CD4-positive, alpha-beta T cell treated with Interleukin-2 at 100 ng/mL for 4 hours (primary cell): ENCODE measurements at places on chromosomes 6 and 20.

DNA sequence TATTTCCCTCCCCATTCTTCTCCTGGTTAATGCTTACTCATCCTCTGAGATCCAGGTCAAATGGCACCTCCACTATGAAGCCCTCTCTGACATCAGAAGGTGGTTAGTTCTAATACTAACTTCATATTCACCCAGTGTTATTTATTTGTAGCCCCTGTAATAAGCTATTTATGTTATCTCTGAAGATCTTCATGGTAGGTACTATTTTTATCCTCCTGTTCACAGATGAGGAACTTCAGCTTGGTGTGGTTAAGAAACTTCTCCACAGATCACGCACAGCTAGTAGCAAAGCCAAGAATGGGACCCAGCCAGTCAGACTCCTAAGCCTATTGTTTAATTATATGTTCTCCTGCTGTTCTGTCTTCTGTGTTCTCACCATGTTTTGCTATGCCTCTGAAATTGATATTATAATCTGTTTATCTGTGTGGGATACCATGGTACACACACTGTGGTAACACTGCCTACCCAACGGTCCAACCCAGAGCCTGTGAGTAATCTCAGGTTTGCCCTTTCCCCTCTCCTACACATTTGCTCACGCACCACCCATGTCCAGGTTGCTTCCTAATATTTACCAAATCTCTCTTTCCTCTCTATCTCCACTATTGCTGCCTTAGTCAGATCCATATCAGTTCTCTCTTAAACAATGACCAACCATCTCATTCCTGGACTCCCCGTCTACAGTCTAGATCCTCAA is 98.4 kb downstream of the IPCEF1 start:
- no peak for DNase-seq

GRCh38 chr6:35219683-35220326 is 6.0 kb downstream of the SCUBE3 start:
- DNase-seq, result no peak

DNA sequence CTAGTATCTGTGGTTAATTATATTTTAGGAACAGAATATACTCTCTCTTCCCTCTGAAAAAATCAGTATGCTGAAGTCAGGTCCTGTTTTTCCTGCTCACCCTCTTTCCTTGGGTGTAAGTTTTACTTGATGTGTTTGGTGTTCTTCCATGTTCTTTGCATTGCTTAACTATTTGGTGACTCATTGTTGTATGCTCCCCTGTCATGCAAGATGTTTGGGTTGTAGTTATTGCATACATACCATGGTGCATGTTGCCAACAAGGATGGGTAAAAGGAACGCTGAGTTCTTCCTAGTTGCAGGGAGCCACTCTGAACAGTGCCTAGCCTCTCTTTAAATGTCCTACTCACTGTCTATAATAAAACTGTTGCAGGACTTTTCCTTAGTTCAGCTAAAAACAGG is 207.9 kb upstream of the LAMP5 start:
- no peak for DNase-seq

- DNase-seq, result no peak
These were observed 38.9 kb upstream of the NKAIN2 start for GRCh38 chr6:123764722-123765121.

DNA sequence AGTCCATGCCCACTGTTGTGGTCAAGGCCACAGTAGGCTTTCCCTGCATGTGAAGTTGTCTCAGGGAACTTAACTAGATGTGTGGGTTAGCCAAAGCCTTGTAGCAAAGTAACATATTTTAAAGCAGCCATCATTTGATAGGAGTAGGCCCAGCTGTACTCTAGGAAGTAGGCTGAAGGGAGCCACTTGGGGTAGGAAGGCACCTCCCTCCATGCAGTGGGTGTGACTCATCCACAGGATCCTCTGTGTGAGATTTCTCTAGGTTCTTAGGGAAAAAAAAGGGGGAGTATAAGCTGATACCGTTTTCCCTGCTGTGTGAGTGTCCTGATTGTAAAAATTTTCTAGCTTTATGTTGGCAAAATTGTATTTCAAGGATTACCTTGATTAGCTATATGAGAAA is 44.7 kb downstream of the VAPB start:
- no peak for DNase-seq

GRCh38 chr20:50460608-50461267 is 49.4 kb upstream of the PTPN1 start:
- DNase-seq, result peak; percentile 80

GRCh38 chr6:95280686-95281273 is 296.6 kb upstream of the MANEA start:
- no peak for DNase-seq

- DNase-seq, result no peak
These were observed 117.5 kb downstream of the PLCB4 start for GRCh38 chr20:9186396-9186795.

GRCh38 chr20:973785-974194 is 28.3 kb downstream of the RSPO4 start:
- DNase-seq, result peak; percentile 25

GRCh38 chr20:45629496-45630100 is at the start of gene WFDC10A:
Gene WFDC10A, plus strand, starts transcription at chr20:45629739. Its CDS starts 75 bp downstream, at chr20:45629814.
- DNase-seq, result peak; percentile 13

GRCh38 chr20:62628691-62629090 is 13.6 kb upstream of the SLCO4A1 start:
- DNase-seq, result no peak

- no peak for DNase-seq
These were observed 3.6 kb upstream of the HAO1 start for GRCh38 chr20:7943891-7944290.

- peak; percentile 34 for DNase-seq
These were observed 82.9 kb upstream of the MLN start for GRCh38 chr6:33886673-33887144.

DNA sequence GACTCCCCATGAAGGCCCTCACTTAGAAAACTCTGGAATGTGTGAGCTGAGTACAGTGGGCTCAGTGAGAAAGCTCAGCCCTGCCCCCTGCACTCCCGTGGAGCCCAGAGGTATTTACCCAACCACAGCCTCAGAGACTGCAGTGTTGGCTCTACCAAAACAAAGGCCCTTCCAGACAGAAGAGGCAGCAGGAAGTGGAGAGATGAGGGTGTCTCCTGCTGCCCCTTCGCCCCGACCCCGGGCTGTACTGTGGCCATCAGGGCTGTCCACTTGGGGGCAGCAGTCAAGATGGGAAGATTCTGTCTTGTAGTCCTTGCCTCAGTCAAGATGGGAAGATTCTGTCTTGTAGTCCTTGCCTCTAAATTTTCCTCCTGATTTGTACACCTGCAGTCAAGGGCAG is 341.3 kb downstream of the TAF4 start:
- DNase-seq, result no peak

- DNase-seq, result no peak
These were observed 195.4 kb downstream of the TFAP2A start for GRCh38 chr6:10219510-10219909.

- DNase-seq, result no peak
These were observed 628 bp upstream of the ERGIC3 start for GRCh38 chr20:35541118-35541782.

DNA sequence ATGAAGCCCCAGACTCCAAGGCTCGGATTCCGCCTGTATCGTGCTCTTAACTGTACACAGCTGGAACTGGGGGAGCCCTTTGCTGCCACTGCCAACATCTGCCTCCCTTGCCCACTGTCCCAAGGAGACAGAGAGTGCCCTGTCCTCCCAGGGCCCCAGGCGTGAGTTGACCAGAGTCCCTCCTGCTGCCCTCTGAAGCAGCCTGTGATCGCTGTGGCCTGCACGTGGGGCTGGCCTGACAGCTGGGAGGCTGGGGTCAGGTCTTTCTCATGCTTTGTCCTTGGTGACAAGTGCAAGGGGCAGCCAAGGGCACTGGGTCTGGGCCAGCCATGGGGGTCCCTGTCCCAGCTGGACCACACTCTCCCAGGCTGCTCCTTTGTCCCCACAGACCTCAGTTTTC is 44.3 kb downstream of the KIAA1755 start:
- no peak for DNase-seq

DNA sequence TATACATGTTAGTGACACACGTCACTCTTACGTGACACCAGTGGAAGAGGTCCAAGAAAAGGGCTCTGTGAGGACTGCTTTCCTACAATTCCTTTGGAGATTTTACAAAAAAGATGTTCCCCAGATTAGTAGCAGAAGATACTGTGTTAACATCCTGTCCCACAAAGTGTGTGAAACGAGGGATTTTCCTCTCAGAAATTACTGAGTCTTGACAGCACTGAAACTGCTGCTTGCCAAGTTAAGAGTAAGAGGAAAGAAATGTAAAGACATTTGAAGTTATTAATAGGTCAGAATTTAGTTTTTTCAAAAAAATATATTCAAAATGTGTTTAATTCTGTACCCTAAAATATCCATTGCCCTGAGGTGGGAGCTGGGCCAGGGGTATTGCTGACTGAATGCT is 58.8 kb upstream of the MAP7 start:
- no peak for DNase-seq

GRCh38 chr6:155115893-155116570 is 120.9 kb downstream of the TIAM2 start:
- DNase-seq, result no peak

- DNase-seq, result no peak
These were observed 116.6 kb upstream of the TRAF3IP2 start for GRCh38 chr6:111722179-111722731.

DNA sequence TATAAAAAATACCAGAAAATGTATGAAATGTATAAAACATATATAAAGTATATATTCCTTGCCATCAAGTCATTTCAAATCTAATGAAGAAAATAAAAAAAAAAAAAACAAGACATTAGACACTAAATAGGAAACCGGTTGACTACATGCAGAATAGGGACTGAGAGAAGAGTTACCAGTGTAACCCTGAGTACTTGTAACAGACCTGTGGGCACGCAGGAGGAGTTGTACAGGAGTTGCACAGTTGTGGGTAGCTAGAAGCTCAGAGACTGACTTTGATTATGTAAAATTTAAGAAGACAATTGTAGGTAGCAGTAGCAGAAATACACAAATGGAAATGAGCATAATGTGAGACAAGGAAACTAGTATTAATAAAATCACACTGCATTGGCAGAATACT is 112.4 kb upstream of the DST start:
- DNase-seq, result no peak

GRCh38 chr20:8018958-8019245 is 659 bp downstream of the TMX4 start:
- peak; percentile 63 for DNase-seq

DNA sequence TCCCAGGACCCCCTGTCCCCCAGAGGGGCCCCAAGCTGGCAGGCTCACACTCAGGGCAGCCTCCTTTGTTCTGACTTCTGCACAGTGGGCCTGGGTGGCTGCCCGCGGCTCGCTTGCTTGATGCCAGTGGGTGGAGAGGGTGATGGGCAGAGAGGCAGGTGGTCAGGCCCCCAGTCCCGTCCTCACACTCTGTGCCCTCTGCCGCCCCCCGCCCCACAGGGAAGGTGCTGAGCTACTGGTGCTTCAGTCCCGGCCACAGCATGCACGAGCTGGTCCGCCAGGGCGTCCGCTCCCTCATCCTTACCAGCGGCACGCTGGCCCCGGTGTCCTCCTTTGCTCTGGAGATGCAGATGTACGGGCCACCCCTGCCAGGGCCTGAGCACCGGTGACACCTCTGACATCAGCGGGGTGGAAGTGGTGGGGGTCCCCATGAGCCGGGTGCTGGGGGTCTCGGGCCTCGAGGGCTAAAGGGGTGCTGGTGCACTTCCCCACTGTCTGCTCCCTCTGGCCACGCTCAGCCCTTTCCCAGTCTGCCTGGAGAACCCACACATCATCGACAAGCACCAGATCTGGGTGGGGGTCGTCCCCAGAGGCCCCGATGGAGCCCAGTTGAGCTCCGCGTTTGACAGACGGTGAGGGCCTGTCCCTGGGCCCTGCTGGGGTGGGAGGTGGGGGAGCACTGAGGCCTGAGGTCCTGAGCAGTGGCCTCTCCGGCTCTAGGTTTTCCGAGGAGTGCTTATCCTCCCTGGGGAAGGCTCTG is 8.9 kb upstream of the TNFRSF6B start:
- no peak for DNase-seq

- DNase-seq, result no peak
These were observed 200.7 kb downstream of the KHDC1L start for GRCh38 chr6:73024598-73024997.

GRCh38 chr6:39958947-39959346 is 24.7 kb upstream of the MOCS1 start:
- no peak for DNase-seq

GRCh38 chr6:107538856-107539387 is 49.0 kb downstream of the SOBP start:
- no peak for DNase-seq

DNA sequence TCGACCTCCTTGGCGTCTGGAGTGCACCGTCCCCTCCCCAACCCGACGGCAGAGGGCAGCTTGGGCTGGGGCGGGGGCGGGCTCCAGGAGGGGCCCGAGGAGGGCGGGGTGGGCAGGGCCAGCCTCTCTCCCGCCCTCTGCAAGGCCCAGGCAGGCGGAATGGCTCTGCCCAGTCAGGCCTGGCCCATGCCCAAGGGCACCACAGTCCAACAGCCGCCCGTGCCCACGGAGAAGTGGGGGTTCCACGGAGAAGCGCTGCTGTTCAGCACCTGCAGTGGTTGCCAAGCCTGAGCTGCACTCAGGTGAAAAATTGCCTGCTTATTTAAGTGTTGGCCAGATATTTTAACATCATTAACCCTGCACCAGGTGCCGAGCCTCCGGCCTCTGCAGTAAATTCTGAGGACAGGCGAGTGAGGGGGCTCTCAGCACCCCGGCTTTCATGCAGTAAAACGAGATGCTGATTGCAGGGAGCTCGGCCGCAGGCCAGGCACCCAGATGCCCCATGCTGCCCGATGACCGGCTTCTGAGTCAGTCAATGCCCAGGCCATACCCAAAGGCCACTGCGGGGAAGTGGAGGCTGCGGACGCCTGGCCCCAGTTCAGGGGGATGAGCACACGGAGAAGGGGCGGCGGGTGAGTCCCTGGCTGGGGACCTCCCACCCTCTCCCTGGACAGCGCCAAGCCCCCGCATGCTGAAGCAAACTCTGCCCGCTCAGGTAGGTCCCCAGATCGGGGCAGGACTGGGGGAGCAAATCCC is at the start of gene SRMS:
Gene SRMS (minus strand): TSS at position 25 of the 756 bp plus-strand sequence. CDS start 286 bp downstream, outside the sequence.
- DNase-seq, result no peak

GRCh38 chr20:6765469-6766058 is 1.9 kb upstream of the BMP2 start:
- DNase-seq, result no peak

- DNase-seq, result no peak
These were observed 59.2 kb downstream of the PTPRA start for GRCh38 chr20:2932498-2932897.

DNA sequence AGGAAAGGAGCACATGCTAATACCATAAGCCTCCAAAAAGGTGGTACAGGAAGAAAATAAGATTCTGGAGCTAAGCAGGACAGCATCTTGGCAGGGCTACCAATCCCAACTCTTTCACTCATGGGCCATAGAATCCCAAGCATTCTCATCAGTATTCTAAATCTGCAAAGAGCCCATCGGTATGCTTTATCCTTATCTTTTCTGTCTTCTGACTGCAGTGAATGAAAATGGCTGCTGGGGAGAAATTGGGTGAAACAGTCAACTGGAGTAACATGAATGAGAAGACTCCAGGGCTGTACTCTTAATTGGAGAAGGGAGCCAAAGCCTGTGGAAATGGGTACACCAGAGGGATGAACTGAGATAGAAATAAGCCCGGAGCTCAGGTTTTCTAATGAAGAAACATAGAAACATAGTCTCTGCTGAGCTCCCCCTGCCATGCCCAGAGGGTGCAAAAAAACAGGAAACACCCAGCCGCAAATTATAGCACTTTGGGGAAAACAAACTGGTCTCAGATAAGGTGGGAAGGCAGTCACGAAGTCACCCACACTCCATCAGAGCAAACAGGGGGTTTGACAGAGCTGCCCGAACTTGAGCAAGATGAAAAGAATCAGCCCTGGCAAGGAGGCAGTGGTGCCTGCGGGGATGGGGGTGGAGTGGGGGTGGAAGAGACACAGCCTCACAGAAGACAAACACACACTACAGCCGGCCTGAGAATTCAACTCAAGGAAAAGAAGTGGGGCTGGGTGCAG is 35.4 kb upstream of the E2F3 start:
- peak; percentile 54 for DNase-seq
